ENCODE measurements at places on chromosomes 1 and 21.
A peak's percentile ranks its signal among the peaks of the same experiment; 100 is the strongest.

DNA sequence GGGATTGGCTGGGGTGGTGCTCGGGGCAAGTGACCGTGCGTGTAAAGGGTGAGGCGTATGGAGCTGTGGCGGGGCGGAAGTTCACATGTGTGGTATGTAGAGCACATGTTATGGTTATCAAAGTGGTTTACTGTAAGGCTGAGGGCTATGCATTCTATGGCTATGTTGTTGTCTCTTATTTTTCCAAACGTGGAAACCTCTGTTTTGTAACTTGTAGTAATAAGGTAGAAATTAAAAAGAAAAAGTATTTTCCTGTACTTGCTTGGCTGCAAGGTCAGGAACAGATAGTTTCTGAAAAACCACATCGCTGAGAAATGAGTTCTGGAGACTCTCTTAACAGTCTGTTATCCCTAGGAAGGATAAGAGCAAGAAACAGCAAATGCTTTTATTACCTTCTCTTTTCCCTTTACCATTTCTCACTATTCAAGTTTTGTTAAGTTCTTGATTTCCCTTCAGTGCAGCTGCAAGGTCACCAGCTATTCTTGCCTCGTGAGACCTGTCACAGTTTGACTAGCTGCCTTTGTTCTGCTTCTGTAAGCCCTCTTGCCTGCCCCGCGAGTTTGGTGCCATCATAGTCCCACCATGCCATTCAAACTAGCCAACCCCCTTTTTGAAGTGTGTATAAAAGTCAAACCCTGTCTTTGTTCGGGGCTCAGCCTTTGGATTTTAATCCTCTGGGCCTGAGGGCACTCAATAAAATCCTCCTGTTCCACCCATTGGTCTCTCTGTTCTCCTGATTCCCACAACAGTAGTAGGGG is 9.5 kb downstream of the RNU1-2 start:
- no peak for DNase-seq

GRCh38 chr1:159279773-159280172 is 22.4 kb upstream of the FCER1A start:
- no peak for DNase-seq

GRCh38 chr1:9881838-9882249 is 28.2 kb downstream of the CTNNBIP1 start:
- DNase-seq = no peak

DNA sequence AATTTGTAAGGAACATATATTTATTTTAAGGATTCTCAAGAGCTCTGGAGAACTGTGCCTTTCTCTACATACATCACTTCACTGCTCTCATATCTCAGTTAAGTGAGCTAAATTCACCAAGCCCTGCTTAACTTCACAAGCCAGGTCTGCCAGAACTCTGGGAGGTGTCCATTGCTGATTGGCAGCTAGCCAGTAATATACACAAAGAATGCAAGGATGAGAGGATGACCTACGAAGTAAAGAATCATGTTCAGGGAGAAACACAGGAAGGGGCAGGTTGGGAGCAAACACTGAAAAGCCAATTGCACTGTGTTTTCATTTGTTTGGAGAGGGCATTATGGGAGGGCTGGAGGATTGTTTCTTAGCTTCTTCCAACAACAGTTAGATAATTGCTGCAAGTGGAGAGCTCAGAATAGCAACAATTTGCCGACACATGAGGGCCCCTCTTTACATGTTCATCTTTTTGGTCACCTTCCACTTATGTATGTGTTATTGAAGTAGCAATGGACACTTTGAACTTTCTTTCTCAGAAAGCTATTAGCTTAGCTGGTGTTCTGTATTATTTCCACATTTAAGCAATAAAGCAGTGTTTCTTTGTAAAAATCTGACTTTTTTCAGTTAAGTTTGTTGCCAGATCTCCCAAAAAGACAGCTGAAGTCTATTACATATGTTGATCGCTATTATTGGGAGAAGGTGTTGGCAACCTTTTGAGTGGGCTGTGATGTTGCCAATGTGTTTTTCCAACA is 254.8 kb downstream of the LTN1 start:
- no peak for DNase-seq

DNA sequence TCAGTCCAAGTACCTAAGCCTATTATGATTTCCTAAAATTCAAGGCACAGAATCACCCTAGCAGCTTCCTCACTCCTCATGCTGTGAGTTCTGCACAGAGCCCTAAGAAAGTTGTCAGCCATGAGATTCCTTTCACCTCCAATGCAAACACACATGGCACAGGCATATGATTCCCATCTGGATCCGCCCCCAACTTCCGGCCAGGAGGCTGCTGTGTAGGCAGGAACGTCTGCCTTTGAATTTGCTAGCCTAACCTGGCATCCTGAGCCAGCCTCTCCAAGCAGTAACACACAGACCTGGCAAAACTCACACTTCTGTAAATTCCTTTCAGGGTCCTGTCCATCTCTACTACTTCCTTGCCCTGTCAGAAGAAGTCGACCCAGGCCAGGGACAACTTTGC is 521.1 kb upstream of the BEND5 start:
- peak; percentile 55 for DNase-seq

- no peak for DNase-seq
Measured at GRCh38 chr21:44711327-44712202, at the start of gene TSPEAR. TSS of gene TSPEAR (minus strand) at chr21:44711572. CDS start at chr21:44711514, 58 bp downstream.

DNA sequence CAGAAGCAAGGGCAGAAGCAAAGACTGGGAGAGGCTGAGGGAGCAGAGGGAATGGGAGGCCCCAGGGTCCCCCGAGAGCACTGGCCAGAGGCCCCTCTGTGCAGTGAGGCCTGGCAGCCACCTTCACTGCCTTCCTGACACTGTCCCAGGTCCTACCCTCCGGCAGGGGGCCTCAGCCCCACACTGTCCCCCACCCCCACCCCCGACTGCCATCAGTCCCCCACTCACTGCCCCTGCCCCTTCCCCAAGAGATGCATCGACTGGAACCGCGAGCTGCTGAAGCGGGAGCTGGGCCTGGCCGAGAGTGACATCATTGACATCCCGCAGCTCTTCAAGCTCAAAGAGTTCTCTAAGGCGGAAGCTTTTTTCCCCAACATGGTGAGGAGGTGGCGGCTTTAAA is 13.0 kb upstream of the PADI6 start:
- DNase-seq = no peak

DNA sequence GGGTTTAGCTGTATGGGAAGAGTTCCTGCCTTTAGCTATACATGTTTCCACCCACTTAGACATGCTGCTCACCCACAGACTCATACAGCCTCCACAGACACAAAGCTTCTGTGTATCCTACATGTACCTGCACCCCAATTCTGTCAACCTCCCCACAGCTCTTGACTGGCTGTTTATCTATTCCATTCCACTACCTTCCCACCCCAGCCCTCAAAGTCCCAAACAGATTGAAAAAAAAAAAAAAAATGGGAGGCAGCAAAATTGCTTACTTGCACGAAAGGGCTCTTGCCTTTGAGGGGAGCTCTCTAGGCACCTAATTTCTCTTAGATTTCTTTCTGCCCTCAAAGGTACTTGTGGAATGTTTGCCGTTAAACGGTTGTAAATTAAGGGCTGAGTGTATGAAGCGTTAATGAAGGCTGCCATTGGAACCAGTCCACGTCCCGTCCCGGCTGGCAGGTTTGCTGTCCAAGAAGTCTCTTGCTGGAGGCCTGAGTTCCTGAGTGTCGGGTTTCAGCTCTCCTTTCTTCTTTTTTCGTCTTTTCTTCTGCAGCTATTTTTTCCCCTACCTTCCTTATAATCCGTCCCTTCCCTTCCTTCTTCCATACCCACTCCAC is 43.6 kb downstream of the PBX1 start:
- no peak for DNase-seq

- DNase-seq = no peak
Measured at GRCh38 chr1:213714645-213715044, 273.1 kb upstream of the PROX1 start.

- DNase-seq = no peak
Measured at GRCh38 chr1:154686507-154686906, 78.5 kb upstream of the ADAR start.

GRCh38 chr21:25283720-25284119 is 323.6 kb downstream of the MRPL39 start:
- DNase-seq = no peak

GRCh38 chr1:247008406-247008799 is 546 bp upstream of the ZNF695 start:
- DNase-seq = no peak

- DNase-seq = no peak
Measured at GRCh38 chr21:34983680-34984086, 65.4 kb downstream of the RUNX1 start.

DNA sequence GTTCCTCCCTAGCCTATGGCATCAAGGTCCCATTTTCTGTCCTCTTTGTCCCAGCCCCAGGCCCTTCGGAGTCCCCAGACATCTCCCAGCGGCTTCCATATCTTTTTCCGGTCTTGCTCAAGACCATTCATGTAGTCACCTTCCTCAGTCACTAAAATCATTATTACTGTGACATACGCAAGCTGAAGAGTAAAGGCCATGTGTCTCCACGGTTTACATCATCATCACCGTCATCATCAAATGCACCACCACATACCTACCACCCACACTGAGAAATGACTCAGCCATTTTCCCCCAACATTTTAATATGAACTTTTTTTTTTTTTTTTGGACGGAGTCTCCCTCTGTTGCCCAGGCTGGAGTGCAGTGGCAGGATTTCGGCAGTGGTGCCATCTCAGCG is 43.4 kb downstream of the FHAD1 start:
- DNase-seq = no peak

DNA sequence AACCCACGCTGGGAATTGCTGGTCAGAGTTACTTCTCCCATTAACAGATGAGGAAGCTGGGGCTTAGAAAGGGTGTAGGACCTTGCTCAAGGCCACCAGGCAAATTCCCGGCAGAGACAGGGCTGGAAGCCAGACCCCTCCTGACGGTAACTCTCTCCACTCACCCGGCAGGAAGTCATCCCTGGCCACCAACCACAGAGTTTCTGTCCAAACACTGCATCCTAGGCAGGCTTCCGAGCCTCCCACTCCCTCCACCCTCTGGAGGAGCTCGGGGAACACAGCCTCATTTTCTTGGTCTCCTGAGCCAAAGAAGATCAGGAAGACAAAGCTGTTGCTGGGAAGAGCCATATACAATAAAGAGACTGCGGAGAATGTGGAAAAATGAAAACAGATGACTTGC is 25.0 kb upstream of the ZNF436 start:
- DNase-seq = peak; percentile 64

DNA sequence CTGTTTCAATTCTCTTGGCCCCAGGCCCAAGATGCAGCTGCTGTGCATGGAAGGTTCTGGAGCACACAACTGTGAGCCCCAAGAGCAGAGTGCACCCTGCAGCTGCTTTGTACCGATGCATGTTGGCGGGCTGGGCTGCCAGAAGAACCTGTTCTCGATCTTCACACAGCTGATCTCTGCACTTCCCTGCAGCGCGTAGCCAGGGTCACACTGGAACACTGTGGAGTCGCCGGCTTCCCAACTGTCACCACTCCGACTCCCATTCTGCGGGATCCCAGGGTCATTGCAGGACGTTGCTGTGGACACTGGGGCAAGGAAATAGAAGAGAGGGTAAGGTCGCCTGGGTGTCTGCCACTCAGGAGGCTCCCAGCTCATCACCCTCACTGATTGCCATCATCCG is 185.4 kb downstream of the ZSCAN20 start:
- no peak for DNase-seq

DNA sequence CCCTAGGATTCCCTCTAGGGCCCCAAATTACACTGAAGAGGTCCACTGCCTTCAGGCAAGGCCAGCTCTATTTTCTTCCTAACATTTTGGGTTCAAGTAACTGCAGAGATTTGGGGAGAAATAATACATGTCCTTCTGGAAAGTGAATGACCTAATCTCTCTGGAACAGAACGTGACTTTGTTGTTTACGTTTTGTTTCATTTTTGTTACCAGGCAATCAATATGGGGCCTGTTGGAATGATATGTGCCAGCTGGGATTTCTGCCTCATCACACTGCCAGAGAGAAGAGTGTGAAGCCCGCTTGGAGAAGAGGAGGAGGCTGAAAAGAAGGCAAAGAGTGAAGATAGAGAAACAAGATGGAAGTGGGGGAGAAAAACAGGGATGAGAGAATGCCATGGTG is 116.7 kb downstream of the FASLG start:
- DNase-seq = no peak

GRCh38 chr1:204623894-204624361 is 61.6 kb downstream of the LRRN2 start:
- no peak for DNase-seq

GRCh38 chr1:107225706-107226105 is 84.9 kb downstream of the NTNG1 start:
- DNase-seq = no peak

DNA sequence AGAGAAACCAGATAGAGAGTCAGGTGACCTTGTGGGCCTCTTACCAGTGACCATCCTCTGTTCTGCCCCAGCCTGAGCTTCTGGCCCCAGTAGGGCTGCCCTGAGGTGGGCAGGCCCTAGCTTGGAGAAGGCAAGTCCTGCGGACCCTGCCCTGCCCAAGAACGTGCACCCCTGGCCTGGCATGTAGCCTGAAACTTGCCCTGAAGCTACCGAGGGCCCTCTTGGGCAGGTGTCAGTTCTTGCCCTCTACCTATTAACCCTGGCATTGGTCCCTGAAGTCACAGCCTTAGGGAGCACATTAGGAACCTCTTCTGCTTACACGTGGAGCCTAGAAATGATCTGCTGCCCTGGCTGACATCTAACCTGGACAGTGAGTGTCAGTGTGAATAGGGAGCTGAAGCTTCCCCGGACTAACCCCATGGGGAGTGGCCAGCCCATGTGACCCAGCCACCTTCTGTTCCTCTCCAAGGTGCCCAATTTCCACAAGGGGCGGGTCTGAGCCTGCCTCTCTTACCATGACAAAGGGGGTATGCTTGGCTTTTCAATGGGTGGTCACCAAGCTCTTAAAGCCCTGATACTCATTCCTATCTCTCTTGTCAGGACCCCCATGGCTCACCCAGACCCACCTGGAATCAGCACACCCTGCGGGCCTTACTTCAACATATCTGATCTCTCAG is 163.0 kb downstream of the ZSCAN20 start:
- no peak for DNase-seq

DNA sequence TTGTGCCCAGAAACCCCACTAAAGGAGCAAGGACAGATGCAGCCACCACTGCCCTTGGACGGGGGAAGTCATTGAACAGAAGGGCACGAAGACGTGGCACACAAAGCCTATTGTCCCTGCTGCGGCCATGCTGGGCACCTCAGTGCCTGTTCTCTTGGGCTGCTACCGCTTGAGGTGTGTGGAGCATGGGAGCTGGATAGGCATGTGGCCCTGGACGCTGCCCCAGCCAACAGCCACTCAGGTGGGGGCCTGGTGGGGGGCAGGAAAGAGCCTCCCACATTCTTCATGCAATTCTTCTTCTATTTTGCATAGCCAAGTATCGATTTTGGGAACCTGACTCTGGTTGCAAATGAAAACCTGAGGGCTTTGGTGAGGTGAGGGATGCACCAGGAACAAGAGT is 337.2 kb downstream of the RPS6KC1 start:
- DNase-seq = no peak
